Liver (tissue), 10 donors: ENCODE measurements at places on chromosomes 5 and 9.

GRCh38 chr5:148619484-148619883, 34.8 kb downstream of the HTR4 start:
- DNase-seq, result no peak
- H3K4me3 ChIP-seq, result no peak overlapping the region
- no peaks in the 10 kb centered on the region for H3K27me3 ChIP-seq
- no peaks in the 10 kb centered on the region for H3K36me3 ChIP-seq

- H3K4me3 ChIP-seq, result peak overlapping the region; percentile 27
- H3K27me3 ChIP-seq, result no peaks in the 10 kb centered on the region
- no peaks in the 10 kb centered on the region for H3K36me3 ChIP-seq
- peaks cover 14% of the 10 kb centered on the region for H3K4me1 ChIP-seq
Measured at GRCh38 chr5:139273322-139273571, 20.3 kb upstream of the MATR3 start.

DNA sequence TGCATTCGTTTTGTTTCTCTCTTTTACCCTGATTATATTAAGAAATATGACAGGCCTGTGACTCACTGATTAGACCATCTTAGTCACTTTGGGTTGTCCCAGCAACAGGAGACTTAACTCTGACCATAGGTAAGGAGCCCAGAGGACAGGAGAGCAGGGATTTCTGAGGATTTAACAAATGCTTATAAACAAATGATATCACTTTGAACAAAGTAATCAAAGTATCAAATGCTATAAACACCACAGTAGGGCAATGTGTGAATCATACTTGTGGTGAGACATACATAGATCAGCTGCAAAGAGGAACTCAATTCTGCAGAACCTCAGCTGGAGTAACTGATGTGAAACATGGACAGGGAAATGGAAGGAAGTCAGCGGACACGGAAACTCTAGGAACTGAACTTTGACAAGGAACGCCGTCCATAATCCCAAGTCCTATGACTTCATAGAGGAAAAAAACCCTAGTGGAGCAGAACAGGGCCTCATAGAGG, 190.6 kb upstream of the MSX2 start:
- no peaks in the 10 kb centered on the region for H3K4me1 ChIP-seq
- H3K4me3 ChIP-seq, result no peak overlapping the region
- H3K36me3 ChIP-seq, result no peaks in the 10 kb centered on the region
- no peak for DNase-seq

- no peaks in the 10 kb centered on the region for H3K36me3 ChIP-seq
- no peaks in the 10 kb centered on the region for H3K4me1 ChIP-seq
- no peak for DNase-seq
- H3K27me3 ChIP-seq, result no peaks in the 10 kb centered on the region
- no peak overlapping the region for H3K27ac ChIP-seq
Measured at GRCh38 chr5:155906046-155906445, 420.9 kb upstream of the SGCD start.
